Activated naive CD4-positive, alpha-beta T cell (primary cell): ENCODE measurements at places on chromosomes 4 and X.

GRCh38 chr4:15294202-15294601, 133.6 kb upstream of the C1QTNF7 start:
- no peak for DNase-seq

- no peak for DNase-seq
Observed at GRCh38 chrX:136496186-136496763, 1.1 kb upstream of the HTATSF1 start.

- DNase-seq, result no peak
Observed at GRCh38 chr4:184448821-184449220, 25.5 kb downstream of the IRF2 start.

- no peak for DNase-seq
Observed at GRCh38 chrX:153673428-153674218, at the start of gene PNCK. Gene PNCK, minus strand, starts transcription at chrX:153673813. Its CDS starts 737 bp downstream, at chrX:153673076.

DNA sequence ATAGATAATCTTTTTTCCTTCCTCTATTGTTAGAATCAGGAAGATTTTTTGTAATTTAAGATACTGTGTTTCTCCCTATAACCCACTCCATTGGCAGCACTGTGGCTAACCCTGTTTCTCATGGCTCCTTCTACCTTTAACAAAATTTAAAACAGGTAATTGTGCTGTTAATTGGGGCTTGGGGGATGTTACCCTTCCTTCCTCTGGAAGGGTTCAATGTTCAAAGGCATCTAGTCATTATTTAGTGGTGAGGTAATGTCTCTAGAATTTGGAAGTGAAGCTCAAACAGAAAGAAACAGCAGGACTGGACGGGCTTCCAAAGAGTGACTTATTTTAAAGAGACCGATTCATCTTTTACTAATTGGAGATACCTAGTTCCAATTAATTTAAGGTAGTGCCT, 166.4 kb downstream of the TRIML1 start:
- no peak for DNase-seq

DNA sequence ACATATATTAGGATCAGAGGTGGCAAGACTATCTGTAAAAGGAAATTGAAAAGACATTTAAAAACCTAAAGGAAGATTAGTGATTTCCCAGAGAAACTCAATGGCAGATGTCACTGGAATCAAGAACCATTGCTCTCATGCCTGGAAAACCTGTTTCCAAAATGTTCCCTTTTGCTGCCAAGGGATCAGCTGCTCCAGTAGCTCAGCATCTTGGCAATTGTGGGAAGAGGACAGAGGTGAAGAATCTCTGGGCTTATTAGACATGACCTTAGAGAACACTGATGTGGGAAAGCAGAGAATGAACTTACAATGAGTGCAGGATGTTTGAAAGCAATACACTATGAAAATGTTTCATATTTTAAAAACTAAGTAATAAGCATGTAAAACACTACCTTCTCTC, 98.3 kb downstream of the SHROOM3 start:
- no peak for DNase-seq

- no peak for DNase-seq
Observed at GRCh38 chr4:165383591-165384073, 4.8 kb downstream of the CPE start.

- DNase-seq, result no peak
Observed at GRCh38 chr4:181835348-181835747, 407.9 kb upstream of the TENM3 start.

DNA sequence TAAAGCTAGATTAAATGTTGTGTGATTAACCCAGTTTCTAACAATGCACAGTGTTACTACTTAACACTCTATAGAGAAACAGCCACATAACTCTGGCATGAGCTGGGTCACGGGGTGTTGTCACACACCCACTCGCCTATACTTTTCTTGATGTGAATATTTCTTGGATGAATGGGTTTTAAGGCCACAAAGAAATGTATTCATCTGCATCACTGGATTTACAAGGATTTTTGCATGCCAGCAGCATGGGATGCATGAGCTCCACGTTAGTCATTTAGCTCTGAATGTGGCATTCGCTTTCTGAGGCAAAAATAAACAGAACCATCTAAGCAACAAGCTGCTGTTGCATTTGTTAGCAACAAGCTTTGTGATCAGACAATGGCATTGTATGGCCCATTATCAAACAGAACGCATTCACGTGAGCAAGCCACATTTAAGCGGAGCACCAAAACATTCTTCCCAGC, 89.7 kb downstream of the LRP2BP start:
- DNase-seq, result no peak

DNA sequence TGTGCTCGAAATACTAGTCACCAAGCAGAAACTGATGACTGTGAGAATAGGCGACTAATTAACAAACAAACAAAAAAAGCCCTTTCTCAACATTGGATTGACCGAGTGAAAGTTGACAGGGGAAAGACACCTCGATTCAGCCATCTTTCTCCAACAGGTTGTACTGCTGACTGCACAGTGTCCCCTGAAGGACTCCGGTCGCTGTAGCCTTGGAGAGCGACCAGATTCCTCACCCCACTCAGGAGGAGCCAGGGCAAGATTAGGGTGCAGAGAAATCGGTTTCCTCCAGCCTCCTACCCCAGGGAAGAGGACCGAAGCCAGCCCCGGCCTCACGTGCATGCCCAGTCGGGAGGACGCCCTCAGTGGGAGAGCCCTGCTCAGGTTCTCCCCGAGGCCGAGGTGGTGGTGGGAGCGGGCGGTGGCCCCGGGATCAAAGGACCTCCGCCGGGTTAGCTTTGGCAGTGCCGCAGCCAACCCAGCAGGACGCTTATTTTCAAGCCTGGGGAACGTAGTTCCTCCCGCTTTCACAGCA, 1.1 kb upstream of the RAP1GDS1 start:
- DNase-seq, result no peak

DNA sequence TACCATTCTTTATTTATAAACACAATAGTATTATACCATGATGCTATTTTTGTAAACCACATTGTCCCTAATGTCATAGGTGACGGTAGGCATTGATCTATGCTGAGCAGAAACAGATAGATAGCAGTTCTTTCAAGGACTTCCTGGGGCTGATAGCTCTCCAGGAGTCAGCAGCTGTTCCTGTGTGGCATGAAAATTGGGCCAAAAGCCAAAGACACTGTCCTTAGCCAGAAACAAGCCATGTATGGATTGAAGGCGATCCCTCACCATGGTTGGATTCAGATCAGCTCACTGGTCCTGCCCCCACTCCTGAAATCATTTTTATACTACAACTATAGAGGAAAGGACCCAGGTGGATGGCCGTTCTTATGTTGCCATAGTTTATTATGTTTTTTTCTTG, 53.6 kb downstream of the DDX60 start:
- no peak for DNase-seq

- DNase-seq, result no peak
Observed at GRCh38 chr4:138686106-138686835, 329.3 kb upstream of the NOCT start.

GRCh38 chr4:151287409-151287808, 10.4 kb downstream of the PRSS48 start:
- DNase-seq, result no peak

- DNase-seq, result no peak
Observed at GRCh38 chr4:97412331-97412730, 730.9 kb downstream of the STPG2 start.

- DNase-seq, result no peak
Observed at GRCh38 chr4:10066670-10067651, 45.7 kb upstream of the SLC2A9 start.

- DNase-seq, result no peak
Observed at GRCh38 chrX:129958083-129958465, 24.4 kb upstream of the BCORL1 start.

- DNase-seq, result no peak
Observed at GRCh38 chr4:182880387-182881356, 36.5 kb downstream of the DCTD start.
